ENCODE measurements at places on chromosomes 1 and 21. TPM values are rescaled to one million over a fixed set of nuclear protein-coding genes. Genes with fewer than 3 reads are reported as not detected.

GRCh38 chr1:62621907-62622306 lies 24.6 kb downstream of the ANGPTL3 start:
- peak; percentile 87 for DNase-seq

- no peak for DNase-seq
Observed at GRCh38 chr21:25988738-25989137, 181.8 kb downstream of the APP start.

- peak; percentile 71 for DNase-seq
Observed at GRCh38 chr1:119097380-119097779, 43.1 kb downstream of the WARS2 start.

DNA sequence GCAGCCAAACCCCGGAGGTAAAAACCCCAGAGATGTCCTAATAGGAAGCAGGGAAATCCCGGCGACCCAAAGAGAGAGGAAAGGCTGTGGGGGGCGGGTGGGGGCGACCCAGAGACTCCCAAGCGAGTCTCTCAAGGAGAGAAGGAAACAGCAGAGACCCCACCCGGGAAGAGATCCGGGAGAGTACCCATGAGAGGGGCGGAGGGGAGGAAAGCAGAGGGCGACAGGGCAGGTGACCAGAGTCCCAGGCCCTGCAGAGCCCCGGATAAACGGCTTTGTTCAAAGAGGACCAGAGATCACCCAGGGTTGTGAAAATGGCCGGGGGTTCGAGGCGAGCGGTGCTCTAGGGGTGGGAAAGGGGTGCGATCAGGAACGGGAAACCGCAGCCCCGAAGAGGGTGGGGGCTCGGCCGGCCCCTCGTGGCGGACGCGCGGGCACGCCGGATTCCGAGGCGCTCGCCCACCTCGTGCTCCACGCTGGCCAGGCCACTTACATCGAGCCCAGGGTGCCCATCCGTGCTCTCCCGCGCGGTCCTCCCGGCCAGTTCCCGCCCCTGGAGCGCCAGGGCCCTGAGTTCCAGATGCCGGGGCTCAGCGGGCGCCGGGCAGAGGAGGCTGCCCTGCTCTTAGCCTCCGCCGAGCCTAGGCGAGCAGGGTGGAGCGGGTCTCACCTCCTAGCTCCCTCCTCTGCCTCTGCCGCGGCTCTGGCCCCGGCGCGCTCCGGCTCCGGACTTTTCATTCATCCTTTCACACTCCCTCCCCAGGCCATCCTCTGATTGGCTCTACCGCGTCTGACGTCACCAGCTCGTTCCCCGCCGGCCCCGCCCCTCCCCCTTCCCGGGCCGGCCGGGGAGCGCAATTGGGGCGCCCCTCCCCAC lies 52.3 kb downstream of the RHBG start:
- DNase-seq = peak; percentile 45

DNA sequence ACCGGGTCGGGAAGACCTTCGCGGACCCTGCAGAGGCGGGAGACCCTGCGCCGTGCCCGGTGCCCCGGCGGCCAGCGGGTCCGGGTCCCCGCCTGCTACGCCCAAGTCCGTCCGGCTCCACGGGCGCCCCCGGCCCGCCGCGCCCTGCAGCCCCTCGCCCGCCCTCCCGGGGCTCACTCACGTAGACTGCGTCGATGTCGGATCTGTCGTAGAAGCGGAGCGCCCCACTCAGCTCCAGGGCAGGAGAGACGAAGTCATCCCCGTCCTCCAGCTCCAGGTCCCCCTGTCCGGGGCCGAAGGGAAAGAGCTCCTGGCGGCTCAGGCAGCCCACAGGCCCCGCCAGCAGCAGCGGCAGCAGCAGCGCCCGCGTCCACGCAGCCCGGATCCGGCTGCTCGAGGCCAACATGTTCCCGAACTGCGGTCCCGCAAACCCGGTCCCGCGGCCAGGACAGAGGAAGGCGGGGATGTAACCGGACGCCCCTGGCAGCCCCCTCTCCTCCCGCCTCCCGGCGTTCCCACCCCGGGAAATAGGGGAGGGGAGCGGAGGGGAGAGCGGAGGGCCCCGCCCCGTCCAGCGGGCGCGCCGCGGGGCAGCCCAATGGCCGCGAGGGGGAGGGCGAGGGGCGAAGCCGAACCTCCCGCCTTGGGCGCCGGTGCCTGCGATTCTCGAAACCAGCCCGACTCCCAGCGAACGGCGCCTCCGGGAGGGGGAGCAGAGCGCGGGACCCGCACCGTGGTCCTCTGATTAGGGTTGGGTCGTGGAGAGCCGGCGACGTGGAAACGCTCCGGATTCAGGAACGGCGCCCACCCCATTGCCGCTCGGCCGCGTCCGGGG lies at the start of gene NID1:
TSS of gene NID1 (minus strand) at position 417 of the 835 bp plus-strand sequence. CDS start at position 406, 11 bp downstream.
- peak; percentile 82 for DNase-seq

GRCh38 chr1:23790696-23791515 lies at the start of gene LYPLA2:
LYPLA2 (plus strand) TSS chr1:23791145; CDS start chr1:23792683, 1,538 bp downstream.
- peak; percentile 88 for DNase-seq

DNA sequence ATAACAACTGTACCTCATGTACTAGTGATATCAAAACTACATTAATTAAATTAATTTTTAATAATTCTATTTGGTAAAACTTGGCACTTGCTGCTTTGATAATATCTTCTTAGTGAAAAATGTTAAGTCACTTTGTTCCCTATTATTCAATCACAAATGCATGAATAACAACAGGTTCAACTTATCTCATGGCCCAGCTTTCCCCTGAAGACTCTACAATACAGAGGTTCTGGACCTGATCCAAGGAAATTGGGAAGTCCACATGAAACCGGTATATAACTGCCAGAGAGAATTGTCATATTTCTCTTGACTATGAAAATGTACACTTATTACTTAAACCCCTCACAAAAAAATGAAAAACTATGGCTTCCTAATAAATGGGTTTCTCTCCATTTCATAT lies 33.9 kb upstream of the PTPRC start:
- DNase-seq = no peak

DNA sequence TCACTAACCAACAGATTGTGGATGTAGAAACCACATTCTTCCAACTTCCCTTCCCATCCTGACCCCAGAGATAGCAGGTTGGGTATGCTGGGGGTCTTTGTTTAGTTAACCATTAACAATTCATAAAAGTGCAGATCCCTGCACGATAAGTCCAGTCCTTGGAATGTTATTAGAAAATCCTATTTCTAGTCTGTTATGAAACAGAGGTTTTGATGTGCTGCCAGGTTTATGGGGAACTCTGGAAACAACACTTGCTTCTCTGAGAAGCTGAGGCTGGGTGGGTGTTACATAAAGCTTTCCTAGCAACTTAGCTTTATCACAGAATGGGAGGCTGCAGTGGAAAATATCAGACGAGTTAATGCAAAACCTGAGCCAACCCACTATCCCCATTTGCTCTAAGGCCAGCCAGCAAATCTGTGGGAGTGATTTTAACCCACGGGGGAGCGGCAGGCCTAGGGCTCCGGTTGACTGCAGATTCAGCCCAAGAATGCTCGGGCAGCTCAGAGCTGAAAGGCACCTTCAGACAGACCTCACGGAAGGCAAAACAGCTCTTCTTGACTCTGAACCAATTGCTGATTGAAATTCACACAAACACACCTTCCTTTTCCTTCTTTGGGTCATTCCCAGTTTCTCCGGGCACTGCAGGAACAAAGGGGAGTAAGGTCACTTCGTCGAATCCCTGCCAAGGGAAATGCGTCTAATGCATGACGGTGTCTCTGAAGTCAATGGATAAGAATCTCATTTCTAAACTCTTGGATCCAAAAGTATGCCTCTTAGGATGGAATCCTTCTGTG lies 111.7 kb upstream of the IRF2BP2 start:
- peak; percentile 95 for DNase-seq

DNA sequence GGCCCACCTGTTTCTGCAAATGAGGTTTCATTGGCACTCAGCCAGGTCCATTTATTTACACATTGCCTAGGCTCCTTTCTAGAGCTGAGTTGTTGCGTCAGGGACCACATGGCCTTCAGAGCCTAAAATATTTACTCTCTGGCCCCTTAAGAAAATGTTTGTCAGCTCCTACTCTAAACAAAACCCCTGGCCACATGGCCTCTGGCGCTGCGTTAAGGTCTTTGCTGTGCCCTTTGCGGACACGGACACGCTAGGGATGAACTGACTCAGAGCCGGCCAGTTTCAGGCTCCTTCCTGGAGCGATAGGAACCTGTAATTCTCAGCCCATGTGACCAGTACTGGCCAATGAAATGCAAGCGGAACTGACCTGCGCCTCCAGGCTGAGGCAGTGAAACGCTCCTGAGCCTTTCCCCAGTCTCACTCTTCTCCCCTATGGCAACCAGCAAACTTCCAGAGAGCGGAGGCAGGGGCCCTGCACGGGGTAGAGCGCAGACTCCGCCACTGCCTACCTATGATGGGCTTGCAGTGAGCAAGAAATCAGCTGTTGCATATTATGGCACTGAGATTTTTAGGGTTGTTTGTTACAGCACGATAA lies 160.3 kb downstream of the ETS2 start:
- DNase-seq = peak; percentile 39

The C4BPA gene
- not detected for total RNA-seq

The PRCC gene
- total RNA-seq = 10.5 TPM

The F13B gene
- not detected for total RNA-seq

The CC2D1B gene
- 28.9 TPM for total RNA-seq

The CD1E gene
- total RNA-seq = not detected

The NPPB gene
- total RNA-seq = not detected

The CYP4A22 gene
- total RNA-seq = not detected

The KIFAP3 gene
- 27.5 TPM for total RNA-seq

All from fibroblast of lung (primary cell).